CD4-positive, CD25-positive, alpha-beta regulatory T cell (primary cell): ENCODE measurements at places on chromosomes 6 and 20. TPM values are rescaled to one million over a fixed set of nuclear protein-coding genes. Genes with fewer than 3 reads are reported as not detected.

DNA sequence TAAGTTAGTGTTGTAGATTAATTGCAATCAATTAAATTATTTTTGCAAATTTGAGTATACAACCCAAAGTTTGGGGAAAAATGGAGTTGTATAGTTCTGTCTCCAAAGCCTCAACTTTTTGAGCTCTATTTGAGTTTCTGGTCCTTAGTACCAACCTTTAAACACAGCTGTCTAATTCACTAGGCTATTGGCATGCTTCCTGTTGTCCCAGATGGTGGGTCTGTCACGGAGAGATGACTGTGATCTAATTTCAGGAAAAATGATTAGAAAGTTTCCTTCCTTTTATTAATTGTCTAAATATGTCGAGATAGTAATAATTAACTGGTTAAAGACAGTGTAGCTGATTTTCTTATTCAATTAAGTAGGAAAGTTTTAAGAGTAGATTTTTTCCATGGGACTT, 109.6 kb downstream of the SCAF8 start:
- DNase-seq = no peak

DNA sequence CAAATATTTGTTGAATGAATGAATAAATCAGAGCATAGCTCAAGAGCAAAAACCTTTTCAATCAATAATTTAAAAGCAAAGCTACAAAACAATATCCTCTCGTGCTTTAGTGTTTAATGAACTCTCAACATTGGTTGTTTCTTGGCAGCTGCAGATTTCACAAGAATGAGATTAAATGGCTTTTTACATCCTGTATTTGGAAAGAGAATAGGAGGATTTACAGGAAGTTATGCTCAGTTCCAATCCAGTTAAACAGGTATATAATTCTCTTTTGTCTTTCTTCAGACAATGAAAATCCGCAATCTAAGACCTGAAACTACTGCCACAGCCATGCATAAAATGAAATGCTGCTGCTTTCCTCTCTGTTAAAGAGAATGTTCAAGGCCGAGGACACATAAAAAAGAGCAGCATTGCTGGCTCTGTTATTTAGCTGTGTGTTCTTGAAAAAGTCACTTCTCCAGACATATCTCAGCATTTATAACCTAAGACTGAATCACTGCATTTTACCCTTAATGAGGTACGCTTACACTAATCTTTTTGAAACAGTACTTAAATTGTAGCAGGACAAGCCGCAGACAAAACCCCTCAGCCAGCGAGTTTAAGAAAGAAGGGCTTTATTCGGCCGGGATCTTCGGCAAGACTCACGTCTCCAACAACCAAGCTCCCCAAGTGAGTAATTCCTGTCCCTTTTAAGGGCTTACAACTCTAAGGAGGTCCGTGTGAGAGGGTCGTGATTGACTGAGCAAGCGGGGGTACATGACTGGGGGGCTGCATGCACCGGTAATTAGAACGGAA, 3.6 kb downstream of the C6orf52 start:
- no peak for DNase-seq

GRCh38 chr6:100549406-100550167, 84.9 kb upstream of the SIM1 start:
- DNase-seq = no peak

Gene CTCFL
- not detected for total RNA-seq

Gene CCN5
- not detected for total RNA-seq

DNA sequence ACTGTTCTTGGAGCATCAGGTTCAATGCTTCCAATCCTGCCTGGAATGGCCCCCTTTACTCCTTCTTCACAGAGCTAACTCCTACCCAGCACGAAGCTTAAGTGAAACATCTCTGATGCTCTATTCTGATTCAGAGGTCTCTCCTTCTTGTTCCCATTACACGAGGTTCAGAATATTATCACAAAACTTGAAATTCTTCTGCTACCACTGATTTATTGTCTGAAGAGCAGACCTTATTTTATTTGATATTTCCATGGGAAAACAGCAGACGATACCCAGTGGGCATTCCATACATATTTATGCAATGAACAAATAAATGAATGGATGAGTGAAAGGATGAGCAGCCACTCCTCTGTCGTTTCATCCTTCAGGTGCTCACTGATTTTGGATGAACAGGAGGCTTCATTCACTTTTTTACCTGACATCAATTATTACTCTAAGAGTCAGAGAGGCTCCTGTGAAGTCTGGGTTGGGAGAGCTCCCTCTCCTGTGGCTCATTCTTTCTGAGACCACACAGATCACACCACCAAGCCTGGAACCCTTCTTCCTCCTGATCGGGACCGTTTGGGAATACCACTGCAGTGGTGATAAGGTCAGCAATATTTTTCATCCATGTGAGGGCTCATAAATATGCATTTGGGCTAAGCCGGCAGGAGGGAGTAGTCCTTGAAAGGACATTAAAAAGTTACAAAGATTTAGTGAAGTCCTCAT, 25.8 kb downstream of the SMLR1 start:
- DNase-seq = no peak

Gene FOXA2
- not detected for total RNA-seq

DNA sequence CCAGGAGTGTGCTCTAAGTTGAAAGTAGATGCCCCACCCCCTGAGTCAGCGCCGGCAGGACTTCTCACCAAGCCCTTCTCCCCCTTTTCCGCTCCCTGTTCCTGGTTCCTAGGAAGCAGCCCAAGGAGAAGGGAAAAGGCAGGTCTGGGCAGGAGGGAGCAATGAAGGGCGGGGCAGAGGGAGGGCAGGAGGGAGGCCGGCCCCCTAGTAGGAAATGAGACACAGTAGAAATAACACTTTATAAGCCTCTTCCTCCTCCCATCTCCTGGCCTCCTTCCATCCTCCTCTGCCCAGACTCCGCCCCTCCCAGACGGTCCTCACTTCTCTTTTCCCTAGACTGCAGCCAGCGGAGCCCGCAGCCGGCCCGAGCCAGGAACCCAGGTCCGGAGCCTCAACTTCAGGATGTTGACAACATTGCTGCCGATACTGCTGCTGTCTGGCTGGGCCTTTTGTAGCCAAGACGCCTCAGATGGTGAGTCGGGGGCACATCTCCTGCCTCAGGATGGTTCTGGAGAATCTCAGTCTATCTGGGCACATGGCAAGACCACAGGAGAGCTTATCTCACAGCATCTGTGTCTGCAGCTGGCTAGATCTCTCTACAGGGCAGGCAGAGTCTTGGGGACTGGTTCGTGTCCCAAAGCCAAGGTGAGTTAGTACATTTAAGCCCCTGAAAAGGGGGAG, at the start of gene PROCR:
Gene PROCR, plus strand, starts transcription at position 320 of the 681 bp plus-strand sequence. Its CDS starts 83 bp downstream, at position 403.
- DNase-seq = no peak

DNA sequence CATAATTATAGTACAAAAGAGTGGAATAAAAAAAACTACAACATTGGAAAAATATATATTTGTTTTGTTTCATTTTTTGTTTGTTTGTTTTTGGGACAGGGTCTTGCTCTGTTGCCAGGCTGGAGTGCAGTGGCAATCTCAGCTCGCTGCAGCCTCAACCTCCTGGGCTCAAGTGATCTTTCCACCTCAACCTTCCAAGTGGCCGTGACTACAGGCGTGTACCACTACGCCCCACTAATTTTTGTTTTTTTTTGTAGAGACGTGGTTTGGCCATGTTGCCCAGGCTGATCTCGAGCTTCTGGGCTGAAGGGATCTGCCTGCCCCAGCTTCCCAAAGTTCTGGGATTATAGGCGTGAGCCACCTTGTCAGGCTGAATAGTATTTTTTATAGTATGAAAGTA, 41.4 kb upstream of the SH3BGRL2 start:
- DNase-seq = no peak

DNA sequence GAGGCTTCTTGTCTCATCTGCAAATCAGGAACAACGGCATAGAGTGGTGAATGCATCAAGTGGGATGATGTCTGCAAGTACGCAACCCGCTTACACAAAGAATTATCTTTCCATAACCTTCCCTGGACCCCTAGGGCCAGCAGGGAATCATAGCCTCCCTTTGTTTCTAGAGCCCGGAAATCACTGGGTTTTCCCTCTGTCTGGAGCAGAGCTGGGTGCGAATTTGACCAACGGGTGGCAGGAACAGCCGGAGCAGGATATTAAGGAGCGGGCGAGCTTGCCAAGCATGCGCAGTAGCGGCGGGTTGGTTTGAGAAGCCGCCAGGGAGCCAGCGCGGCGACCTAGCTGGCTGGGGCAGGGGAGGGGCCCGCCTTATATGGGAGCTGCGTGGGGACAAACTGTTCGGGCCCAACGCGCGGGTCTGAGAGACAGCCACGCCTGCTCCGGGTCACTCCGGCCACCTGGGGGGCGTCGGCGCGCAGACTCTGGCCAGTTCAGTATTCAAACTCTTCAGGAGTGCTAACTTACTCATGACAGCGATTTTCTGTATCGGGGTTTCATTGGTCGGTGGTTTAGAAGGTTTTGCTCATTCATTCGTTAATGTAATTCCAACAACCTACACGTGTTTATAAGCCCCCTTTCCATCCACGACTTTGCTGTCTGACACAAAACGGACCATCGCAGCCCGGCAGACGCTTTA, 1.6 kb upstream of the KIF16B start:
- DNase-seq = peak; percentile 72

Gene DUSP22
- 46.6 TPM for total RNA-seq

DNA sequence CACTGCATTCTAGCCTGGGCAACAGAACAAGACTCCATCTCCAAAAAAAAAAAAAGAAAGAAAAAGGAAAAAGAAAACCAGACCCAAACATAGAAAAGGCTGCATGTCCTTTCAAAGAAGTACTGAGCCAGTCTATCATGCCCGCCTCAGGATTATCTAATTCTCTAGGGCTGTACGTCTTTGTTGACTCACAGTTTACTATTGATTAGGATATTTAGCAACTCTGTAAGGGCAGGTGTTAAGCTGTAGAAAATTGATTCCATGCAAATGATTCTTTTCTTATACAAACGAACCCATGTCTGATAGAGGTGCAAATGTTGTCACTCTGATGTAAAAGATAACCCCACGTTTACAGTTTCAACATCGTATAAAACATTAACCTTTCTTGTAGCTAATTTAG, 209.0 kb downstream of the TTLL2 start:
- DNase-seq = no peak

Gene FNDC11
- 1.5 TPM for total RNA-seq

Gene MCHR2
- total RNA-seq = not detected
